ENCODE measurements at places on chromosomes 3 and 15.

DNA sequence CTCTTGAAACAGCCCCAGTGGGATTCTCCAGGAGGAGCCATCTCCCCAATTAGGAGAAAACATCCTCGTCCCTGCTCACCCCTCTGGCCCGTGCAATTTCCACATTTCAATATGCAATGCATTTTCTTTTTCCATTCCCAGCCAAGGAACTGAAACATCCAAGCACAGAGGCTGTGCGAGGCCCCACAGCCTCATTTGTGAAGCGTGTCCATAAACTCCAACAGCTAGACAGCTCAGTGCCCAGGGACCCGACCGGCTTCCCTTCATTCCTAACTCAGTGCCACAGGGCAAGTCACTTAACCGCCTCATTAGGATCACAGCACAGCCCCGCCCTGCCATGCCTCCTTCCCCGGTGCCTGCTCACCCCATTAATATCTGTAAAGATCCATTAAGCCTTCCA, 204.2 kb upstream of the IGF1R start:
- DNase-seq = no peak

GRCh38 chr15:65176056-65176455, 9.1 kb downstream of the CLPX start:
- DNase-seq = no peak

DNA sequence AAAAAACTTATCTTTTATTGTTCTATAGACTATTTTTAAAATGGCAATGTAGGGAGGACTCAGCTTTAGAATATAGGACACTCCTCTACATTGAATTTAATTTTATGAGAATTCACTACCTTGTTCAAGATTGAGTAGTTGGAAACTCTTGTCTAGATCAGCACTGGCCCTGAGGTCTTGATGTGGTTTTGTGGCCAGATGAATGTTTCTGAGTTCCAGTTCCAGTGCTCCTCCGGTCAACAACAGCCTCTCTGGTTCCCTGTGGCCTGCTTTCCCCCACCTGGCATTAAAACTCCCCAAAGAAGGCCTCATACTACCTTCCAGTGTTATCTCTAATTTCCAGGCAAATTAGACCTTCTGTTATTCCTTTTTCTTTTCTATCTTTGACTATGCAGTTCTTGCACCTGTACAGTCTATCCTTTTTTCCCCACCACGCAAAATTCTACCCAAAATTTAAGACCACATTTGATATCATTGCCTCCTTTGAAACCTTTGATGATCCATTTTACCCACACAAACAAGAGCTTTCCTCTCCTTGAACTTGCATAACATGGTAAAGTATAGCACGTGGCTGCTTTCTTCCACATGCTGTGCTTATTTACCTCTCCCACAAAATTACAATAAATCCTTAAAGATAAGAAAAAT, 9.6 kb upstream of the ANP32A start:
- DNase-seq = no peak

GRCh38 chr3:167859610-167860009, 124.1 kb downstream of the SERPINI1 start:
- DNase-seq = no peak

GRCh38 chr3:39221141-39221530, 28.7 kb upstream of the XIRP1 start:
- DNase-seq = no peak

GRCh38 chr15:68775236-68775577, 45.5 kb downstream of the ANP32A start:
- DNase-seq = no peak

- DNase-seq = no peak
Measured at GRCh38 chr15:70935631-70936030, 43.0 kb downstream of the LRRC49 start.

DNA sequence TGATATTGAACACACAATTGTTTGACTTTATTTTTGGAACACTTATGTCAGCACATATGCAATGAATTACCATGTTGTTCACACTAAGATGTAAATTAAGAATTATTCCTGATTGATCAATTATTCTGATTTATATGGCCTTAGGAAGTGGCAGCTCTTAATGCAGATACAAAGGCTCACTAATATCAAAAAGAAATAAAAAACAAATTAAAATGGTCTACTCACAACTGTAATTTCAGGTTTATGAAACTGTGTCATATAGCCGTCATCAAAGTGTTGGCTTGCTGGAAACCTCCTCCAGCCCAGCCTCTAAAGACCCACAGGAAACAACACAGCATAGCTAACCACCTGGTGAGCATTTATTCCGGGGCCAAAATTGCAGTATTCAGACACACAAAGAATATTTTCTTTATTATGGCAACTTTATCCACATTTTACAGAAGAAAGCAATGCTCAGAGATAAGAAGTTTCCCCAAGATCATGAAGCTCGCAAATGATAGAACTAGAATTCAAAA, 33.4 kb downstream of the PDZRN3 start:
- no peak for DNase-seq

GRCh38 chr3:149095487-149095886, 9.2 kb upstream of the HLTF start:
- DNase-seq = no peak

- DNase-seq = no peak
Measured at GRCh38 chr3:41847679-41848078, 114.2 kb downstream of the ULK4 start.

DNA sequence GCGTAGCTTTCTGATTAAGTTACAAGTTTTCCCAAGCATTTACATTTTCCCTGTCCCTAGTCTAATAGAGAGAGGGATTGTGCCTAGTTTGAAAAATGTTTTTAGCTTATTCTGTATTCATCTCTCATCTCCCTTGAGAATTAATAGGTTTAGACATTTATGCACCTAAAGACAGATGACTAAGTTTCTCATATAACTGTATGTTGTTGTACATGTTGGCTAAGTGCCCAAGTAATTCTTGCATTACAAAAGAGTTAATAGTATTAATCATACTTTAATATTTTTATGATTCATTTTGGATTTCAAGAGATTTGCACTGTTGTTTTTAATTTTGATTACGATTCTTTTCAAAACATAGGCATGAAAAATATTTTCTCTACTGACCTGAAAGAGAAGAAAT, 109.0 kb upstream of the TBL1XR1 start:
- no peak for DNase-seq

DNA sequence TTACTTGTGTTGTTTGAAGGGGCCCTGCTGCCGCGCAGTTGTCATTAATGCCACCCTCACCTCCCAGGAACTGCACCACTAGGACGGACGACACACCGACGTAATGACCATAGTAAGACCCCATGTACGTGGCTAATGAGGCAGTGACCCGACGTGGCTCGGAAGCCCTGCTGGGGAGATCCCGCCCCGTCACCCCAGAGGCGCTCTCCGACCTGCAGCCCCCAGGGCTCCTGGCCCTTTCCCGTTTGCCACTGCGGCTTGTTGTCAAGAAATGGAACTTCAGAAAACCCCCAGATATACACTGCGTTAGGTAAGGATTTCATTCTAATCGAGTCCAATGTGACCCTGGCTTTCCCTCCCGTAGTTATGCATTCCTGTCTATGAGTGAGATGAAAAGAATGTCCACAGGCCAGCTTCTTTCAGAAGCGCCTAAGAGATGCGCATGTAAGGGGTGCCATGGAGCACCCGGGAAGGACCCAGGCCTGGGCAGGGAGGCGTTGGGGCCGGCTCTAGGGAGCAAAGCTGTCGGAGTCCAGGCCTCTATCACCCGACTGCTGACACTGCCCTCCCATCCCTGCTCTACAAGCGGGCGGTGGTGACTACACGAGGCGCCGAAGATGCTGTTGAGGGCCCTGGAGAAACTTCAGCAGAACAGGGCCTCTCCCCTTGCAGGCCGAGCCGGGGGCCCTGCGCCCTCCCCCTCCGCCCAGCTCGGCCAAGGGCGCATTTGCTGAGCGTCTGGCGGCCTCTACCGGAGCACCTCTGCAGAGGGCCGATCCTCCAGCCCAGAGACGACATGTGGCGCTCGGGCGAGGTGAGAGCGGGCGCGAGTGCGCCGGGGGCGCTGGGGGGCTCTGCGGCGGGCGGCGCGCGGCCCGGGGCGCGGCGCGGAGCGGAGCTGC, at the start of gene GABRA5:
TSS of gene GABRA5 (plus strand) at position 765 of the 902 bp plus-strand sequence. CDS start 2,187 bp downstream, outside the sequence.
- no peak for DNase-seq

GRCh38 chr15:74345051-74345450, 22.4 kb downstream of the CYP11A1 start:
- peak; percentile 50 for DNase-seq

- DNase-seq = no peak
Measured at GRCh38 chr15:87045746-87046145, 966.1 kb downstream of the AGBL1 start.

- no peak for DNase-seq
Measured at GRCh38 chr15:80816936-80817335, 37.8 kb downstream of the CEMIP start.

- no peak for DNase-seq
Measured at GRCh38 chr15:73865379-73865778, 8.0 kb upstream of the TBC1D21 start.

All from activated naive CD8-positive, alpha-beta T cell treated with anti-CD3 and anti-CD28 coated beads, Interleukin-2, amount 50 U/mL, for 24 hours (primary cell).